ENCODE measurements at places on chromosomes 5 and 9.
A peak's percentile ranks its signal among the peaks of the same experiment; 100 is the strongest.

- no peak for DNase-seq
Measured at GRCh38 chr5:9617739-9618504, 12.2 kb downstream of the TAS2R1 start.

GRCh38 chr5:99639905-99640304 is 711.1 kb upstream of the CHD1 start:
- DNase-seq: no peak

- no peak for DNase-seq
Measured at GRCh38 chr9:105865285-105865684, 170.9 kb downstream of the TMEM38B start.

- DNase-seq: no peak
Measured at GRCh38 chr9:69452110-69452782, 127.2 kb downstream of the ENTREP1 start.

DNA sequence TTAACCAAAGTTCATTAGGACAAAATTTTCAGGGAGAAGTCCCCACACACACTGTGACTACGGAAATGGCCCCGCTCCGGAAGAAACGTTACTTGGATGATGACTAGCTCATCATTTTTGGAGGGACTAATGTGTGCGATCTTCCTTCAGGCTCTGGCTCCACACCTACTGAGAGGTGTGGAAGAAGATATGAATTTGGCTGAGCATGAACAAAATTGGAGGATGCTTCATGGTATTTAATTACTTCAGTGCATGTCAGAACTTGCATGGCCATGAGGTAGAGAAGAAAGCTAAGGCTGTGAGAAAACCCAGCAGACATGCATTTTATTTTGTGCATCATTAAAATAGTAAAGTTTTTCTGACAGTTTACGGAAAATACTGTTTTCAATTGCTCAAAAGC is 202.1 kb upstream of the TLE4 start:
- DNase-seq: peak; percentile 18

- DNase-seq: no peak
Measured at GRCh38 chr9:126325821-126326220, 808 bp upstream of the MVB12B start.

DNA sequence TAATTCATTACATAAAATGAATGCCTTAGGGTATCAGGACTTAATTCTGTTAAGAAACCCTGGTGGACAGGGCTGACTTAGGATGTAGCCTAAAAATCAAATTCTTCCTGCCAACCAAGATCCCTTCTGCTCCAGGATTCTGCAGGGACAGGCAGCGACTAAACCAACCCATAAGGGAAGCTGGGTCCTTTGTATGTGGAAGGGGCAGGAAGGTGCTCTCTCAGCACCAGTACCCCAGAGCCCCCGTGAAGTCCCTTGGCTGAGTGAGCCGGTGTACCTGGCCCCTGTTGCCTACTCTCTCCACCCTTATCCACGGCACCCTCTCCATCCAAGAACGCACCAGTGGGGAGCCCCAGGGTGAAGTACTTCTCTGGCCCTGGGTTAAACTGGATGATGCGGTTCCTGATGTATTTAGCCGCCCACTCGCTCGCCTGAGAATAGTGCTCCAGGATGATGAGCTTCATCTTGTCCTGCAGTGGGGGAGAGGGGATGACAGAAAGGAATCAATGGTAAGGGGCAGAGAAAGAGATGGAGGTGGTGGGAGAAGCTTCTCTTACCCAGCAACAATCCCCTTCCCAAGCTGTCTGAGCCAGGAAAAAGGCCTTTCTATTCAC is 1.1 kb downstream of the GNPDA1 start:
- DNase-seq: no peak

DNA sequence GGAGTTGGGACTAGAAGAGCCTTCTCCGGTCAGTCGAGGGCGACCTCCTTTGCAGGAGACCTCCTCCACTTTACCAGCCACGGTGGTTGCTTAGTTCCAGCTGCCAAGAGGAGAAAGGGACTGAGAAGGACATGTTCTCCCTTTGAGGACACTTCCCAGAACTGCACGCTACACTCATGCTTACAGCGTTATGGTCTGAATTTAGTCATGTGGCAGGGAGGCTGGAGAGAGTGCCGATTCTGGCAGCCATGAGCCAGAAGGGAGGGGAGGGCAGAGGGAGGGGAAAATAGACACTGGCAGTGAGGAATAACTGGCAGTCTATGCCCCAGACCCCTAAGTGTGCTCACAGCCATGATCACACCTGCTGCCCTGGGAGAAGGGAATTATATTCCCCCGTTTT is 47.8 kb downstream of the TSPAN17 start:
- DNase-seq: no peak

DNA sequence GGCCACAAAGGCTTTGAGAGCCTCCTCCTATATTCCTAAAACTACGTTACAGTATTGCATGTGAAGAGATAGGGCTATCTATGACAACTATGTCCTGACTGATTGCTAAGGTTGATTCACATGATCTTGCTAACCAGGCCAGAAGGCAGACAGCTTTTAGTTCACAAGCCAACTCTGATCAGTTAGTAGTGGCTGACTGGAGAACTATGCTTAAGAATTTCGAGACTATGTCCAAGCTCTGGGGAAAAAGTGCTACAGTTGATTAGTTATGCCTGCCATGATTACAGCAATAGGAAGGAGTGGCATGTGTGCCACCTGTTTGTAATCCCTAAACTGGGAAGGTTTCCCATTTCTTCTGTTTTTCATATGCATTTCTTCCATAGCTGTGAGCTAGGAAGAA is 223.4 kb downstream of the DOCK8 start:
- DNase-seq: no peak

- peak; percentile 87 for DNase-seq
Measured at GRCh38 chr5:458547-459353, 15.8 kb downstream of the EXOC3 start.

GRCh38 chr9:114957558-114957957 is 27.2 kb upstream of the TNFSF8 start:
- DNase-seq: no peak

DNA sequence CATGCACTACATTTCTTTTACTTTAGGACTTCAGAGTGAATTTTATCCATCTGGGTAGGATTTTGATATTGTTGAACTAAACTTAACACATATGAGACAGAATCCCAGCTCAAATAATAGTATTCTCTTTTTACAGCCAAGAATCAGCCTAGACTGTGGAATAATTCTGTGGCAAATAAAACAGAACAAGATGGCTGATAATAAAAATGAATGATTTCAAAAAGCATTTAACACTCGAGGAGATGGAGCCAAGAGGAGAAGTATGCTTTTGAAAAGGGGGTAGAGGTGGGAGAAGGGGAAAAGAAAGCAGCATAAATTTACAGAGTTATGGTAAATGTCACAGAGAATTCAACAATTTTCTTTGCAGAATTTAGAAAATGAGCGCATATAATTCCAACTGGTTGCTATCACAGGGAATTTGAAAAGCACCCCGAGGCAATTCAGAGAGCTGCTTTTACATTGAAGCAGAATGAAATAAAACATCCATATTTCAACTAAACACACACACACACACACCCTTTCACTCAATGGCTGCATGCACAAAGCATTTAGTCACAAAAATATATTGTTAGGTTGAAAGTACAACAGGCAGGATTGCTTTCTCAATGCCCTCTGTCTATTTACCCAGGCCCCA is 60.2 kb upstream of the DMAC1 start:
- DNase-seq: no peak

GRCh38 chr9:12819436-12820185 is 44.8 kb downstream of the LURAP1L start:
- no peak for DNase-seq

GRCh38 chr5:677131-678101 is 15.7 kb downstream of the TPPP start:
- DNase-seq: no peak

DNA sequence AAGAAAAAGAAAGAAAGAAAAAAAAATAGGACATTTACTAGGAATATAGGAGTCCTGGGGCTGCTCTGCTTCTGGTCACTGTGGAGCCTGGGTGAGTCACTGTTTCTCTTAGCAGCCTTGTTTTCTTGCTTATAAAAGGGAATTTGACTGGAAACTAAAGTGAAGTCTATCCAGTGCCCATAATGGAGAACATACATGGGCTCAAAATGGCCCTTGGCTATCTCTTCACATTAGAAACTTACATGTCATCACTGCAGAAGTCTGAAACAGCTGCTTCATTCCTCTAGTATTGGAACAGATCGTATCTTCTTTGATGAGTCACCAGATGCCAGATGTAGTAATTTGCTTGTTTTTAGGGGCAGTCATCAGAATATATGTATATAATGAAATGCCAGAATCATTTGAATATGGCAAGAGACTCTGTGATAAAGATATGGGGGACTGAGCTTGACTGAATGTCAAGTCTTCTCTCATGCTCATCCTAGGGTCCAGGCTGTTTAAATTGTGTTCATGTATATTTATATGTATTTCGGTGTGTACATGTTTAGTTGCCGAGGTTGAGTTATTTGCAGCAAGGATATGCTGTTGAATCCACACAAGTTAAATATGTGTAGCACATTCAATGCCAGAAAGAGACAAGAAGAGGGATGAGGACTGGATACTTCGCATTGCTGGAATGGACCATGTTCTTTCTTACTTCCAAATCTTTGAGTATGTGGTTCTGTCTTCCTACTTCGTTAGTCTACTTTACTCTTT is 56.7 kb downstream of the SGCD start:
- no peak for DNase-seq

- peak; percentile 62 for DNase-seq
Measured at GRCh38 chr9:31908158-31908890, 476.1 kb upstream of the ACO1 start.

- no peak for DNase-seq
Measured at GRCh38 chr9:119339056-119339455, 30.2 kb downstream of the BRINP1 start.

DNA sequence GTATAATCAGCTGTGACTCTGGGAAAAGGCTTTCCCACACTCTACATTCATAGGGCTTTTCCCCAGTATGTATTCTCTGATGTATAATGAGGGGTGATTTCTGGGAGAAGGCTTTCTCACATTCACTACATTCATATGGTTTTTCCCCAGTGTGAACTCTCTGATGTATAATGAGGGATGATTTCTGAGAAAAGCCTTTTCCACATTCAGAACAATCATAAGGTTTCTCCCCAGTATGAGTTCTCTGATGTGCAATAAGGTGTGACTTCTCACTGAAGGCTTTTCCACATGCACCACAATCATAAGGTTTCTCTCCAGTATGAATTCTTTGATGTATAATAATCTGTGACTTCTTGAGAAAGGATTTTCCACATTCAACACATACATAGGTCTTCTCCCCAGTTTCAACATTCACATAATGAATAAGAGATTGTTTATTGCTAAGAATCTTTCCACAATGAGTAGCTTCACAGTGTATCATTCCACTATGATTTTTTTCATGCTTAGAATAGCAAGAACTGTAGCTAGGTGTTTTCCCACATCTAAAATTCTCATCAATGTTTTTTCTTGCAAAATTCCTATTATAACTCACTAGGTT is 26.7 kb upstream of the ZNF300 start:
- DNase-seq: no peak

DNA sequence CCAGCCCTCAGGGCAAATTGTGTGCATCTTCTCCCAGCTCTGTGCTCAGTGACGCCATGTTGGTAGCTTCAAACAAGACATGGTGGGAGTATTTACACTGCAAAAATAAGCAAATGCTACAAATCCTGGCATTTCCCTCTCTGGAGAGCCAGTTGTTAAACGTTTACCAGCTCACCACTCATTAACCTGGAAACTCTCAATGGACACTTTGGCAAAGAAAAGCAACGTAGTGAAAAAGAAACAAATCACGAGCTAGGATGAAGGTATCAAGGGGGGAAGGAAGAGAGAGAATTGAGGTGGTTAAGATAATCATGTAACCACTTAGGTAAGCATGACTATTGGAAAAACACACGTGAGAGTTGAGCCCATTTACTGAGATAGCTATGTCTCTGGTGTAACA is 72.5 kb downstream of the MRPS30 start:
- no peak for DNase-seq

- DNase-seq: no peak
Measured at GRCh38 chr5:125575171-125575890, 828.9 kb upstream of the ZNF608 start.

GRCh38 chr5:98785244-98785643 is 11.8 kb downstream of the RGMB start:
- no peak for DNase-seq

- DNase-seq: no peak
Measured at GRCh38 chr5:7850395-7851239, at the start of gene CFAP90. Gene CFAP90, minus strand, starts transcription at chr5:7851133. Its CDS starts 112 bp downstream, at chr5:7851021.

- DNase-seq: peak; percentile 28
Measured at GRCh38 chr5:110377943-110378342, 348.5 kb downstream of the TMEM232 start.

GRCh38 chr9:4371108-4371507 is 71.2 kb upstream of the GLIS3 start:
- peak; percentile 66 for DNase-seq

GRCh38 chr9:98391867-98392266 is 136.4 kb upstream of the TBC1D2 start:
- DNase-seq: peak; percentile 35

- DNase-seq: no peak
Measured at GRCh38 chr5:133944263-133945185, 23.9 kb downstream of the C5orf15 start.
